ENCODE measurements at places on chromosomes 5 and 9. TPM values are rescaled to one million over a fixed set of nuclear protein-coding genes. Genes with fewer than 3 reads are reported as not detected.

Gene LHX2
- total RNA-seq = 73.0 TPM

Gene AQP7
- total RNA-seq = not detected

Gene SLC34A1
- total RNA-seq = not detected

Gene PCDHGA9
- 6.9 TPM for total RNA-seq

Gene ARHGEF39
- 0.41 TPM for total RNA-seq

Gene CARTPT
- total RNA-seq = 2.9 TPM

Gene SKIC3
- total RNA-seq = 152 TPM

Gene DBH
- under 0.01 TPM for total RNA-seq

Gene SIT1
- not detected for total RNA-seq

Gene HAVCR1
- total RNA-seq = 0.82 TPM

Gene HAVCR2
- 7.3 TPM for total RNA-seq

Gene RAI14
- total RNA-seq = 29.3 TPM

Gene PGM5
- 3.3 TPM for total RNA-seq

Gene ZNF879
- 16.7 TPM for total RNA-seq

Gene PCDHB13
- total RNA-seq = 6.1 TPM

Gene CCT5
- 284 TPM for total RNA-seq

Gene DNAH5
- 3.7 TPM for total RNA-seq

Gene BTNL8
- not detected for total RNA-seq

Gene CCL27
- 0.41 TPM for total RNA-seq

Gene LCN9
- not detected for total RNA-seq

Gene SLC6A3
- total RNA-seq = not detected

Gene TICAM2
- total RNA-seq = 1.2 TPM

Gene CTXN3
- 13.9 TPM for total RNA-seq

Gene ADAMTS12
- total RNA-seq = 1.2 TPM

Gene C9orf85
- 19.2 TPM for total RNA-seq

Gene LSM11
- total RNA-seq = 90.1 TPM

Gene PCDHGA10
- total RNA-seq = 9.8 TPM

Gene RLN1
- total RNA-seq = not detected

Gene SPATA31A3
- total RNA-seq = not detected
